ENCODE measurements at places on chromosomes 1 and 21.

DNA sequence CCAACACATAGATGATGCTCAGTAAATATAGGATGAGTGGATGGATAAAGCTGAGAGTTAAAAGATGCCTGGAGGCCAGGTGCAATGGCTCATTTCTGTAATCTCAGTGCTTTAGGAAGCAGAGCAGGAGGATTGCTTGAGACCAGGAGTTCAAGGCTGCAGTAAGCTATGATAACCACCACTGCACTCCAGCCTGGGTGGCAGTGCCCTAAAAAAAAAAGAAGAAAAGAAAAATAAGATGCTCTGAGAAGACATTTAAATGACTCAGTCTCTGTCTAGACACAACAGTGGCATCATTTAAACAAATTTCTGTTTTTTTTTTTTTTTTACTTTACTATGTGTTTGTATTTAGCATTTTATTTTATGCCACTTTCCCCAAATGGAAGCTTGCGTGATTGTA is 25.3 kb upstream of the IL19 start:
- DNase-seq = no peak

- DNase-seq = no peak
Measured at GRCh38 chr1:52288286-52288685, 77.7 kb downstream of the CC2D1B start.

- no peak for DNase-seq
Measured at GRCh38 chr1:21956720-21957552, 19.8 kb upstream of the HSPG2 start.

- no peak for DNase-seq
Measured at GRCh38 chr1:200343874-200344273, 66.0 kb downstream of the ZNF281 start.

- DNase-seq = no peak
Measured at GRCh38 chr1:167784876-167785550, 63.2 kb downstream of the MPZL1 start.

DNA sequence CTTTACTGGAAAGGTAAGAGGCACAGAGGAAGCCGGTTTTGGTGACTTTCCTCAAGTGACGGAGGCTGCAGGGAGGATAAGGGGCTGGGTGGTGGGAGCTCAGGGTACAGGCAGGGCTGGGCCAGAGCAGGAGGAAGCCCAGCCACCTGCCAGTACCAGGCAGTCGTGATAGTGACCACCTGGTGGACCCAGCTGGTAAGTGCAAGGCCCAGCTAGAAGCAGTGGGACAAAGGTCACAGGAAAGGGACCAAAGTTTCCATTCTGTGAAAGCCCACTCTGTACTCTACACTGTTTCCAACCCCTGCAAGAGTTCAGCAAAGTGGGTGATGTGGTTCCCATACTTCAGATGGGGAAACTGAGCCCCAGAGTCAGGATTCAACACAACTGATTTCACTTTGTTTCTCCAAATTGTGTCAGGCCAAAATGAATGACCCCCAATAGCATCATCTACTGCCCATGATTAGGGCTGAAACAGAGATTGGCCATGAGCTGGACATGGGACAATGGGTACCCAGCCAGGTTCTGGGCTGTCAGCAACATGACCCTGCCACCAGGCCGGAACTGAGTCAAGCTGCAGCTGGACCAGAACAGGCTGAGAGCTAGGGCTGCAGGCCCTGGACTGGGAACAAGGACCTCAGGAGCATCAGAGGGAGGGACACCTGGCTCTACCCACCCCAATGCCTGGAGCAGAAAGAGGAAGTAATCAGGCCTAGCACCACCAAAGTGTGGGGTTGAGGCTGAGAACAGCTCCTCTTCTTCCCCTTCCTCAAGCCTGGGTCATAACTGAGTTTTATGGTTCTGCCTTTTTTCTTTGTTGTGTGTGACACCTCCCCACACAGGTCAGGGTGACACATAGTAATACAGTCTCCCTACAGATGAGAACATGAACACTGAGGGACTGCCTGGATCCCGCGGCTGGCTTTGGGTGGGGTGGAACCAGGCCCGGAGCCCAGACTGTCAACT is 50.2 kb downstream of the KCNN3 start:
- no peak for DNase-seq

GRCh38 chr1:155812878-155813277 is 44.1 kb downstream of the GON4L start:
- DNase-seq = no peak

DNA sequence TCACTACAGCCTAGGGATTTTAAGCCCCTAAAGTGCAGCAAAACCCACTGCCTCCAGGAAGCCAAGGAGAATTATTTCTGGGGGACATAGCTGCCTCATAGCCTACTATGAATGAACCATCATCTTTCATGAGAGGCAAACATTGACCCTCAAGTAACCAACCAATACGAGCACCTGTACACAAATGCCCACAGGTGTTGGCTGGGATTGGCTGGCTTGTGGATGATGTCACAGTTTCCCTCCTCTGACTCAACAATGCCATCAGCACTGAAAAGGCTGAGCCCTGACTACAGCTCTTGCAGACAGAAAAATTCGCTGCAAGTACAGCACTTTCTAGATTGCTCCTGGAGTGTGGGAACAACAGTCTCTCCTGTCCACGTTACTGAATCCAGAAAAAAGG is at the start of gene HMGB4:
TSS of gene HMGB4 (plus strand) at position 301 of the 400 bp plus-strand sequence. CDS start 113 bp downstream, outside the sequence.
- DNase-seq = no peak

- no peak for DNase-seq
Measured at GRCh38 chr1:202575918-202576653, 134.2 kb downstream of the SYT2 start.
